NCI-H1092 (cell line): ENCODE measurements at places on chromosomes 1 and 21.

DNA sequence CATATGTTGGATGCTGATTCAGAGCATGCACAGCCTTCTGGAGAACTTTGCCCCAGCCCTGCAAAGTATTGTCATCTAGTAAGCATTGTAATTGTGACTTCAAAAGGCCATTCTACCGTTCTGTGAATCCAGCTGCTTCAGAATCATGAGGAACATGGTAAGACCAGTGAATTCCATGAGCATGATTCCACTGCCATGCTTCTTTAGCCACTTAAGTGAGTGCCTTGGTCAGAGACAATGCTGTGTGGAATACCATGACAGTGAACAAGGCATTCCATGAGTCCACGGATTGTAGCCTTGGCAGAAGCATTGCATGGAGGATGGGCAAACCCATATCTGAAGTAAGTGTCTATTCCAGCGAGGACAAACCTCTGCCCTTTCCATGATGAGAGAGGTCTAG is 123.7 kb downstream of the S1PR1 start:
- DNase-seq, result no peak

- peak; percentile 43 for DNase-seq
Observed at GRCh38 chr1:37631036-37631435, 3.7 kb downstream of the RSPO1 start.

- DNase-seq, result no peak
Observed at GRCh38 chr1:162236201-162236600, 140.5 kb downstream of the SPATA46 start.

GRCh38 chr1:203117611-203118575 is 9.6 kb upstream of the ADORA1 start:
- peak; percentile 55 for DNase-seq

GRCh38 chr1:17130138-17130635 is 10.9 kb upstream of the PADI2 start:
- DNase-seq, result no peak

GRCh38 chr1:17401841-17402240 is 29.8 kb downstream of the PADI6 start:
- DNase-seq, result no peak

GRCh38 chr1:208127792-208128529 is 116.2 kb downstream of the PLXNA2 start:
- DNase-seq, result no peak

DNA sequence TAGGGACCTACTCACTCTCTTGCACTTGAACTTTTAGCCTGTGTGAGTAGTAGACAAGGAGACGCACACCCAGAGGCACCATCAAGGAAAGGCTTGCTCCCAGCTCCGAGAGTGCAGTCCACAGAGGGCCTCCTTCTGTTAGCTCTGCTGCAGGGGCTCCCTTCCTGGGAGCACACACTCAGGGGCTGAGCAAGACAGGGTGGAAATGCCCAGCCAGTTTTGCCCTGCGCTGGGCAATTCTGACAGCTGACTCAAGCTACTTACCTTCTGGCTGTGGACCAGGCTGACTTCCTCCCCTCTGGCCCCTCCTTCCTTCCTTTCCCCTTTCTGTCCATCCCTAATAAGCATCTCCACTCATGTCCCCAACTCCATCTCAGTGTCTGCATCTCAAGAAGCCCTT is 449.1 kb downstream of the PTPRU start:
- no peak for DNase-seq

- DNase-seq, result no peak
Observed at GRCh38 chr1:3000214-3000613, 21.1 kb upstream of the ACTRT2 start.

- no peak for DNase-seq
Observed at GRCh38 chr1:90387805-90388204, 329.3 kb downstream of the BARHL2 start.

DNA sequence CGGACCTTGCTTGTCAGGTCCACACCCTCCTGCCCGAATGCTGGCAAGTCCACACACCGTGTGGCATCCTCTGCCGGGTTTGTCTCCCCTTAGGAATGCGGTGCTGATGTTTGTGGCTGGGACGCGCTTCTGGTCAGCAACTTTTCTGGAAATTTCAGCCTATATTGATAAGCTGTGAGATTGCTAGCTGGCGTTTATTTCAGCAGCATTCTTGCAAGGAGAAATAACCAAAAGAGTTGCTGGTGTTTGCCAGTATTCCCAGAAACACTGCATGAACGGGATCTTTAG is 601 bp downstream of the CEPT1 start:
- no peak for DNase-seq

- no peak for DNase-seq
Observed at GRCh38 chr1:215079456-215079855, 3.1 kb upstream of the KCNK2 start.

- no peak for DNase-seq
Observed at GRCh38 chr1:201715801-201716741, 112.9 kb upstream of the IPO9 start.

DNA sequence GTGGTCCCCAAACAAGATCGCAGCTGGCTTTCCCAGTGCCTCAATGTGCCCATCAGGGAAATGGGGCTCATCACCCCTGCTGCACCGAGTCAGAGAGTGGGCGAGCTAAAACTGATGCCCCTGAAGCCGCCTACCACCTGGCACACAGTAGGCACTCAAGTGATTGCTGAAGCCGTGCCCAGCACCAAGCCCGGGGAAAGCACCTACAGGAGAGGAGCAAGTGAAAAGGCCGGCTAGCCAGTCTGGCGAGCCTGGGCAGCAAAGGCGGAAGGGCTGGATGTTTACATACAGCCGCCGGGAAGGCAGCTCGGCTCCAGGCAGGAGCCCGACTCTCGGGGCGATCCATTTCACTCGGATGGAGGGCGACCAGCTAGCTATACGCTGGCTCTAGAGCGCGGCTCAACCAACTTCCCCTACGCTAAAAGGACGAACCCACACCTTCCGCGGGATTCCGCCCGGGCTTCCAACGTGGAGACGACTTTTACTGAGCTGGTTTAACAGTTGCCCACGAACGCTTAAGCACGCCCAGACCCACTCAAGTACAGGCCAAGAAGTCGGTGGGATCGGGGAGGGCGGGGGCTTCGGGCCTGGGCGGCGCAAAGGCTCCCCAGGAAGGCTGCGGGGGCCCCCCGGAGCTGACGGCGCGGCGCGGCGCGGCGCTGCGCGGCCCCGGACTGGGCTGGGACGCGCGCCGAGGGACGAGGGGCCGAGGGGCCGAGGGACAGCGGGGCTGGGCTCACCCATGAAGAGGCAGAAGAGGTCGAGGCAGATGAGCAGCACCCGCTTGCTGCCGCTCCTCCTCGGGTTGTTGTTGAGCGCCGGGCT is 1.0 kb downstream of the PLPP3 start:
- DNase-seq, result peak; percentile 57

DNA sequence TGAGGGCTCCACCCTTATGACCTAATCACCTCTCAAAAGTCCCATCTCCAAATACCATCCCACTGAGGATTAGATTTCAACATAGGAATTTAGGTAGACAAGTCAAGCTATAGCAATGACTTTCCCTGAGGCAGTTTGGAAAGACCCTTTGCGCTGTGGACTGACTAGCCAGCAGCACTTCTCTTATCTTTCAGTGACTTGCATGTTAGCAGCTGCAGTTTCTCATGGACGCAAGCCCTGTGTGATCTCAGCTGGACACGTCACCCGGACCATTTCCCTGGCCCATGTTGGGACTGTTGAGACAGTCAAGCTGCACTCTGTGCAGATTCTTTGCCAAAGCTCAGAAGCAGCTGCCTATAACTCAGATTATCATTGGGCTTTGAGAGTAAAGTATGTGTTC is 408.1 kb upstream of the USP24 start:
- DNase-seq, result no peak

DNA sequence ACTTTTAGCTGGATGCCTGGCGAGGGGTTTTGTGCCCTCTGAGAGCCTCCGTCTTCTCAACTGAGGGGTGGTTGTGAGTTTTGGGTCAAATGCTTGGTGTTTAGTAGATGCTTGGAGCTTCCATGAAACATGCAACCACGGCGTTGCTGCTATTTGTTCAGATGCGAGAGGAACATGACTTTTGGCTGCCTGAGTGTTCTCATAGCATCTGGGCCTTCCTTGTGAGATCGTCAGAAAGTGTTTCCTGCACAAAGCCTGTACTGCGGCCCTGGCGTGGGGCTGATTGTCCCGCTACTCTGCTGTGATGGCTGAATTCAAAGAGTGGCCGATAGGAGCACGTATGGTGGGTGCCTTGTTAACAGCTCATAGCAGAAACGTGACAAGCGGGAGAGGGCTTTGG is 69.8 kb upstream of the FAM3B start:
- no peak for DNase-seq

- no peak for DNase-seq
Observed at GRCh38 chr1:109258481-109259466, 9.4 kb downstream of the CELSR2 start.

- DNase-seq, result peak; percentile 75
Observed at GRCh38 chr1:201108614-201109013, 3.6 kb downstream of the CACNA1S start.

DNA sequence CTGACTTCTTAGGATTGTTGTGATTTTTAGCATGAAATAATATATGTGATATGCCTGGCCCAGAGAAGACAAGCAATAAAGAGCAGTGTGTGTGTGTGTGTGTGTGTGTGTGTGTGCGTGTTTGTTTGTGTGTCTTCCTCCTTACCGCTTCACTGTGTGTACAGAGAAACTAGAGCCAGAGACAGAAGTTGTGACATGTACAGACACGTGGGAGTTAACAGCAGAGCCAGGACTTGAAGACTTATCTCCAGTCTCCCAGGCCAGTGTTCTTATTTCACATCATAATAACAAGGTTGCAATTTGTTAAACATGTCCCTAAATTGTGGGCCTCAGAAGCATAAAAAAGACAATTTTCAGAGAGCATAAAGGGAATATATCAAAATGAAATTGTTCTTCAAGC is 192.0 kb upstream of the JUN start:
- DNase-seq, result no peak

DNA sequence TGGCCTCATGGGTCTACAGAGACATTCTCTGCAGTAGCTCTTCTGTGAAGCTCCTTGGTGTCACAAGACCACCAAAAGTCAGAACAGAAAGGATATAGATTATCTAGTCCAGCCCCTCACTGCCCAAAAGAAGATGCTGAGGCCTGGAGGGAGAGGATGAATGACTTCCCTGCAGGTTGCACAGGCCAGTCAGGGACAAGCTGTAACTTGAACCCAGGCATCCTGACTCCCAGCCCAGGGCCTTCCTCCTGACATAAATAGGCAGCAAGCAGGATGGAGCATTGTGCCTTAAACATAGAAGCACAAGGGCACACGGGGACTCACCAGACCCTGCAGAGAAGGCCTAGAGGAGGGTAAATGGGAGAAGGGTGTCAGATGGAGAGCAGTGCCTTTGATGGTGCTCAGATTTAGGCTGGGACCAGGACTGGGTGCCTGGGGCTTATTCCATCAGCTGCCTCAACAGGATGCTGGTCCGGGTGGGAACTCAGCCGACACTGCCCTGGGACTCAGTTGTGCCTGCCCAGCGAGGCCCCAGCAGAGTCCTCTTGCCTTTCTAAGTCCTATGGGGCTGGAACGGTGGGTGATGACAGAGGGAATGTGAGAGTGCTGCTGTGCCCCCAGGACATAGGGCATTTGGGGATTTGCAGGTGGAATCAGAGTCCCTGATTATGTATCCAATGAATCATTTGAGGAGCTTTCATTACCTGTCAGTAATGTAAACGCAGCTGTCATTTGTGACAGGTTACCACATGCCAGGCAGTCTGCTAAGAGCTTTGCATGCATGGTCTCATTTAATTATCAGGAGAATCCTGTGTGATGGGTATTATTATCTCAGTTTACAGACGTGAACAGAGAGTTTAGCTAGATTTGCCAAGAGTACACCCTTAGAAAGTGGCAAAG is 13.2 kb downstream of the S100A7A start:
- DNase-seq, result no peak

- DNase-seq, result no peak
Observed at GRCh38 chr1:145871994-145872924, 13.4 kb upstream of the PIAS3 start.

DNA sequence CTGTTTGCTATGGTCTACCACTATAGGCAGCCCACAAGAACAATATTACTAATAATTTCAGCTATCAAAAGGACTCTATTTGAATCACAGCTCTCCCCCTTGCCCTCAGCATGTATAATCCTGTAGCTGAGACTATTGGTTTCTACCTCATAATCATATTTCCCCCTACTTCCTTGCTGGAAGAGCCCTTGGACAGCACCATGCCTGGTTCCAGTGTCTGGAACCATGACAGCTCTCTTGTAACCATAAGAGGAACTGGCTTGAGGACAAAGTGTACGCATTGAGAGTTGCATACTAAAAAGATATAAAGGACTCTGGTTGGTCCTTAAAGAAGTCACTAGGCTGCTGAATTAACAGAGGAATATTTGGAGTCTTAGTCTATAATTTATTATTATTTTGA is 110.7 kb upstream of the ZRANB2 start:
- DNase-seq, result no peak

DNA sequence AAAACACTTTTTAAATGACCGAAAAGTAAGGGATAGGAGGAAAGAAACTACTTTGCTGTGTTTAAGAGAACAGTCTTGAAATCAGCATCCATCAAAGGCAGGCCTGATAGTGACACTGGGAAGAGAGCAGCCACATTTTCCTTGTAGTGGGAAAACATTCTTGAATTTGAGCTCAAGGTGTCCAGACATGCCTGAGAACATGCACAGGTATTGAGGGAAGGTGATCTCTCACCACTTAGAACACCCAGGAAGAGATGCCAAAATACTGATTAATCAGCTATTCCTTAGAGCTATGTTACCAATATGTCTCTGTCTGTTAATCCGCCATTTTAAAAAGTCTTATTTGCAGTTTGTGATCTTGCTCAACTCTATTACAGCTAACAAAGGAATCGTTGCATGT is 25.9 kb downstream of the IL12RB2 start:
- no peak for DNase-seq
